Stimulated activated CD8-positive, alpha-beta memory T cell treated with anti-CD3 and anti-CD28 coated beads, Interleukin-4, amount 100 ng/mL, for 1 hour (primary cell): ENCODE measurements at places on chromosomes 2 and 18.

DNA sequence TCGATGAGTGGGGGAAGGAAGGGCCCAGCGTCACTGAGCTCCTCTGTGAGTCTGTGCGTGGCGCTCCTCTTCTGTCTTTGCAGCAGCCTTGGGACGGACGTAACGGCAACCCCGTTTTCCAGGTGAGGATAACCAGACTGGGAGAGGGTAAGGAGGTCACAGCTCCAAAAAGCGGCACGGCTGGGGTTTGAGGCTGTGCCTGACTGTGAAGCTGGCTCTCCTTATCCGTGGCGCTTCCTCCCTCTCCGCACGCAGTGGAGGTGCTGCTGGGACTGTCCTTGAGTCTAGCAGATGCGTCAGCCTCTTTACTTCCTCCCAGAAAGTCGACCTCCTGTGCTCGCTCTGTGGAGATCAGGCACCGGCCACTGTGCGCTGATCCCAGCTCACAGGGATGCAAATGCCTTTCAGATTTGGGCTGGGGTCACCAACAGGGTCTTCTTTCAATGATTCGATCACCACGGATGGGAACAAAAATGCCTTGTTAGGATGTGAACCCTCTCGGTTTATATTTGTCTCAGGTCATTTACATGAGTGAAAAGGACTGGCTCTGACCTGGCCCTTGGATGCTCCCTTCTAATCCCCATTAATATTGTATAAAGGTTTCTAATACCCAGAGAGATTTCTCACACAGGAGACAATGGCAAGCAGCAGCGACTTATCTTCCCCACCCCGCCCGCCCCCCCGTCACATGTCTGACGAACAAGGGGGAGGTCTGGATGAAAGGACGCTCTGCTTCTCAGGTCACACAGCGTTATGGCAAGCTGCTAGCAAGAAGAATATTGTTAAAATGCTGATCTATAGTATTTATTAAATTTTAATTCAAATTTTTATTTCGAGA lies 30.1 kb upstream of the E2F6 start:
- DNase-seq = no peak

DNA sequence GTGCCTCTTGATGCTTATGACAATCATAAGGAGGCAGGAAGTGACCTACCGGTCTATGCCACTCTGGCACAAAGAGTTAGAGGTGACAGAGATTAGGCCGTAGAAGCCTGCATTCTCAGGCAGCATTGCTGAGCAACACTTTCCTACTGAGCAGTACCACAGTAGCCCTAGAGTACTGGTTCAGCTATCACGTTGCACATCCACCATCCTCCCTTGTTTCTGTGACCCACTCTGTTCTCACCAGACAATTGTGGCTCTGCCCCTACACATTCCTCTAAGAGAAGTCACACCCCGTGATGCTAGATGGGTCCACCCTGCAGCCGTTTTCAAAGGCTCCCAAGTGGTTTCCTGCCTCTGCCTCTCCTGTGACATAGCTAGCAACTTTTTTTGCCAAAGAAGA lies 22.6 kb upstream of the SUCLG1 start:
- DNase-seq = no peak

DNA sequence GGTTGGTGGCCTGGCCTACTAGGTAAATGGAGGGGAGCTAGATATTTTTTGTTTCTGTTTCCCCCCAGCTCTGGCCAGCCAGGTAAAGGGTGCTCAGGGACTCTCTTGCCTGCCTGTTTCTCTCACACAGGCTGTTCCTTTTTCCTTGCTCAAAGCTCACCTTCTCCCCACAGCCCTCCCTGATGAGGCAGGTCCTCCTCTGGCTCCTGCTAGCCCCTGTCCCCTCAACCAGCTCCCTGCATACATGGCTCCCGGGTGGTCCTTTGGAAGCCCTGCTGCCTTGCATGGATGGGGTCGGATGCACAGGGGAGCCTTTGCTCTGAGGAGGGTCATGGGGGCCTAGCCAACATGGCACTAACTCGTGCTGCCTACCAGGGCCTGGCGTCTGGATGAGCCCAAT lies 27.8 kb downstream of the DYSF start:
- DNase-seq = no peak

DNA sequence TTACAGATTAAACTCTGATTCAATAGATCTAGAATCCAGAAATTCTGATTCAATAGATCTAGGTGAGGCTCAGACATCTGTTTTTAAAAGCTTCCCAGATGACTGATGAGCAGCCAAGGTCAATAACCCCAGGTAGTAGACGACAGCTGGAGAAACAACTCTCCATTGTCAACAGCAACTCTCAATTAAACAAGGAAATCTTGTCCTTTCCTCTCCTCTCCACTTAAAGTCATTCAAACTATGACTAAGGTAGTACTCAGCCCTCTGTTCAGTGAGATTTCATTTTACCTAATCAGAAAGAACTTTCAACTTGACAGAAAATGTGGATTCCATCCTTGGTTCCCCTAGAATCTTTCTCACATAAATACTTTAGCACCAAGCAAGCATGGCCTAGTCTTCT lies 94.6 kb upstream of the SCG2 start:
- DNase-seq = no peak
